ENCODE measurements at places on chromosomes 12 and 14.
A peak's percentile ranks its signal among the peaks of the same experiment; 100 is the strongest.

GRCh38 chr14:57533214-57533613, 39.6 kb upstream of the CCDC198 start:
- peak; percentile 27 for DNase-seq

DNA sequence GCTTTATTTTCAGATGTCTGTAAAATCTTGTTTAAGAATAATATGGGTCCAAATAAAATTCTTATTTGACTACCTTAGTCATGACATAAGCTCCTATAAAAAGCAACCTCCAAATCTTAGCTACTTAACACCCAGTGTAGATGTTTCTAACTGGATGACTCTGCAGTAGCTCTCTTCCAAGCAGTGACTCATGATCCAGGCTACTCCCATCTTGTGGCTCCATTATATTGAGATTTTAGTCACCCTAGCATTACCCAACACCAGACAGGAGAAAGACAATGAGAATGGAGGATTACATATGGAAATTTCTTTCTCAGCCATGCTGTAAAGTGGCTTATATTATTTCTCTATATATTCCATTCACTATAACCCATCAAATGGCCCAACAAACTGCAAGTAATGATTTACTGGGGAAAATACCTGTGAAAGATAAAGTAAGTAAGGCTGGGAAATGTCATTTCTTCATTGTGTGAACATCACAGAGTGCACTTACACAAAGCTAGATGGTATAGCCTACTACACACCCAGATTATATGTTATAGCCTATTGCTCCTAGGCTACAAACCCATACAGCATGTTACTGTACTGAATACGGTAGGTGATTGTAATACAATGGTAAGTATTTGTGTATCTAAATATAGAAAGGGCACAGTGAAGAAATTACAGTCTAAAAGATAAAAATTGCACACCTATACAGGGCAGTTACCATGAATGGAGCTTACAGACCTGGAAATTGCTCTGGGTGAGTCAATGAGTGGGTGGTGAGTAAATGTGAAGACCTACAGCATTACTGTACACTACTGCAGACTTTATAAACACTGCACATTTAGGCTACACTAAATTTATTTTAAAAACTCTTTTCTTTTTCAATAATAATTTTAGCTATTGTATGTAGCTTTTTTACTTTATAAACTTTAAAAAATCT, 163.2 kb downstream of the DYRK2 start:
- DNase-seq = no peak

DNA sequence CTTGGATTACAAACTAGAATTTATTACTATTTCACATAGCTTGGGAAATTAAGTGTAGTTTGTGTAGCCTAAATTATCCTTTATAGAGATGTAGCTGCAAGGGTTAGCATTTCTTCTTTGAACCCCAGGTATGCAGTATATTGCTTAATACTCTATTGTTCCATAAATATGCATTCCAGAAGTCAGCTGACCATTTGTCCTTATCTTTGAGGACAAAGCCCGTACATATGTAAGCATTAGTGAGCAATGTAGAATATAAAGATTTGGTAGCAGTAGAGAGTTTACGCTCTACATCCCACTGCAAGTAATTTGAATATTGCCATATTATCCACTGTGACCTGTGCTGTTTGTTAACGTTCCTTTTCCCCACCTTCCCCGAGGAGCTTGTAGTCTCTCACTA, 26.9 kb downstream of the PPM1A start:
- no peak for DNase-seq

- DNase-seq = no peak
Observed at GRCh38 chr12:89874146-89874545, 165.5 kb upstream of the ATP2B1 start.

GRCh38 chr12:109223868-109224267, 85.2 kb downstream of the FOXN4 start:
- DNase-seq = no peak

DNA sequence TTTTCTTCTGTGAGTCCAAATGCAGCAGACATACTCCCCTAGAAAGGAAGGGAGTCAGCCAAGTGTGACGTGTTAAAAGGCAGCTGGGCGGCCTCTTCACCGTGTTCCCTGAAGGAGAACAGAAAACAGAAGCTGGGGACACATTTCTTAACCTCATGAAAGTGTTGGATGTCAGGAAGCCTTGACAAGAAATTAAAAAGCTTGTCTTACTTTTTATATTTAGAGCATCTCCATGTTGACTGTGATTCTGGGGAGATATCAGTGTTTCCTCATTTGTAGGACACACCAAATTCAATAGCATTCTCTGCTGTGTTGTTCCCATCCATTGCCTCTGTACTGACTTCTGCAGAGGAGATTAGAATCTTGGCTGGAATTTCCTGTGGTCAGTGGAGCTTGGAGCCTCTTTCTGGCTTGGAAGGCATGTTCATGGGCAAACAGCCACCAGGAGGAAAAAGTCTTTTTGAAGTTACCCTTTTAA, 93.7 kb downstream of the RMST start:
- DNase-seq = no peak

- no peak for DNase-seq
Observed at GRCh38 chr12:62401631-62402030, 65.0 kb upstream of the MON2 start.

DNA sequence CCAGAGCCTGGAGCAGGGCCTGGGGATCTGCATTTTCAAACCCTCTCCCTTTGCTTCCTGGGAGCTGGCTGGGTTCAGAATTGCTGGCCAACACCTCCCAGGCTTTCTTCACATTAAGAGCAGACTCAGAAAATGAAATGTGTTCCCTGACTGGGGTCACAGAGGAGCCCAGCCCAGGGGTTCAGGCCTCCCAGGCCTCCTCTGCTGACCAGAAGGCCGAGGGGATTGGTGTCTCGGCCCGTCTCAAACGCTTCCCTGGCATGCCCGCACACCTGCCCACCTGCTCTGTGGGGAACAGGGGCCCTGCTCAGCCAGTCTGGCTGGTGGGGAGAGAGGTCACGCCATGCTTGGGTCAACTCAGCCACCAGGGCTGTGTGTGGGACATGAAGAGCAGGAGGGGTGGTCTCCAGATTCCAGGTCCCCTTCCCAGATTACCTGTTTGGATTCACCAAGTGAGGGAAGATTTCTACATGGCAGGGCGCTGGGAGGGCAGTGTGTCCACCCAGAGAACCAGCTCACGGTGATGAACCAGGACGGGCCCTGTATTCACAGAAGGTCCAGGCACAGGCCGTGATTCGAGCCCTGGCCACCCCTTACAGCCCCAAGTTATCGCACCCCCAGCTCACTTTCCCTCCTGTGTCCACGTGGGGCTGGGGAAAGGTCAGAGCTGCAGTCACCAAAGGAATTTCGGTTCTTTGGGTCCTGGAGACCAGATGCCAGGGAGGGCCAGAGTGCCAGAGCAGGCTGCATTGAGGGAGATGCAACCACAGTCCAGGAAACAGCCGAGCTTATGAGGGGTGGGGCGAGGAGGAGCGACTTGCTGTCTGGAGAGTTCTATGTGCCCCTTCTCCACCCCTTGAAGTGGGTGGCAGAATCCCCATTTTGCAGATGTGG, 55.2 kb upstream of the RIN3 start:
- DNase-seq = no peak

GRCh38 chr12:120265473-120266179, at the start of gene PXN:
Gene PXN, minus strand, starts transcription at chr12:120265730. Its CDS starts 101 bp downstream, at chr12:120265629.
- DNase-seq = peak; percentile 90

GRCh38 chr12:6959805-6960592, 8.8 kb downstream of the PTPN6 start:
- DNase-seq = no peak

- no peak for DNase-seq
Observed at GRCh38 chr12:75646329-75647210, 135.2 kb upstream of the KRR1 start.

GRCh38 chr14:34470319-34470718, 8.3 kb upstream of the SPTSSA start:
- DNase-seq = no peak

- DNase-seq = no peak
Observed at GRCh38 chr14:74083161-74083560, 1.1 kb downstream of the ALDH6A1 start.

- DNase-seq = no peak
Observed at GRCh38 chr12:53069621-53070410, 9.4 kb downstream of the SPRYD3 start.

DNA sequence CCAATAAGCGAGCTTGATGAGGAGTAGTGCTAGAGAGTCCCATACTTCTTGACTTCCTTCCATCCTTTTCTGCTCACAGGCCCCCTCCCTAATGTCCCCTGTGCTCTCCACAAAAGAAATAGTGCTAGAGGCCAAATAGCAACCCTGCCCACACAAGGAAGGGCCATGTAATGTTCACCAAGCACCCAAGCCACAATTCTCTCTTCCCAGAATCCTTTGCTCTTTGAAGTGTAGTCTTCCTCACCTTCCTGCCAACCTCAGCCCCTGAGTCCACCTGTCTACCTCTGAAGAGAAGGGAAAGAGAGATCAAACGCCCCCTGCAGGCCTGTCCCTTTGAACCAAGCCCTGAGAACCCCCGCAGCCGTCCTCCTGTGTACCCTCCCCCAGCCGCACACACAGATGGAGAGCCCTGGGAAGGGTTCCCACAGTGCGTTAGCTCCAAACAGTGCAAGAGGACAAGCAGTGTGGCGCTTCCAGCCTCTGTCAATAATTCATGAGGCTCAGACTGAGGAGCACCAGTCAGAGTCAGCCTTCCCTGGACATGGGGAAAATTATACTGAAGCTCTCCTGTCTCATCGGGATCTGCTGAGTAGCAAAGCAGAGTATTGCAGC, 1.9 kb upstream of the DHRS4 start:
- DNase-seq = no peak

GRCh38 chr12:49416892-49417291, 49.6 kb downstream of the SPATS2 start:
- no peak for DNase-seq

GRCh38 chr12:18567787-18568186, 170.0 kb downstream of the PLCZ1 start:
- no peak for DNase-seq

DNA sequence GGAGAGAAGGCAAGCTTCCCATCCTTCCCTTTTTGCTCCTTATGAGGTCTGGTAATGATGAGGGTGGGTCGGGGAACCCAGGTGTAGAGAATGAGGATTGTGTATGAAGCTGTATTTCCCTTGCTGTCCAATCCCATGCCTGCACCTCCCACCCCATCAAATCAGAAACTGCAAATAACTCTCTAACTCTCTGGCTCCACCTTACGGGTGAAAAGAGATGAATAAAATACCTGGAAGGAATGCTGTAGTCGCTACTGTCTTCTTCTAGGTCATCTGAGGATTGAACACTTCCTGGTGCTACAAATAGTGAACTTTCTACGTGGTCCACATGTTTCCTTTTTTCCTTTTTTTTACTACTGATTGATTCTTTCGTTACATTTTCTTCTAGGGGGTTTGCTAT, 38.9 kb upstream of the DICER1 start:
- DNase-seq = peak; percentile 20

DNA sequence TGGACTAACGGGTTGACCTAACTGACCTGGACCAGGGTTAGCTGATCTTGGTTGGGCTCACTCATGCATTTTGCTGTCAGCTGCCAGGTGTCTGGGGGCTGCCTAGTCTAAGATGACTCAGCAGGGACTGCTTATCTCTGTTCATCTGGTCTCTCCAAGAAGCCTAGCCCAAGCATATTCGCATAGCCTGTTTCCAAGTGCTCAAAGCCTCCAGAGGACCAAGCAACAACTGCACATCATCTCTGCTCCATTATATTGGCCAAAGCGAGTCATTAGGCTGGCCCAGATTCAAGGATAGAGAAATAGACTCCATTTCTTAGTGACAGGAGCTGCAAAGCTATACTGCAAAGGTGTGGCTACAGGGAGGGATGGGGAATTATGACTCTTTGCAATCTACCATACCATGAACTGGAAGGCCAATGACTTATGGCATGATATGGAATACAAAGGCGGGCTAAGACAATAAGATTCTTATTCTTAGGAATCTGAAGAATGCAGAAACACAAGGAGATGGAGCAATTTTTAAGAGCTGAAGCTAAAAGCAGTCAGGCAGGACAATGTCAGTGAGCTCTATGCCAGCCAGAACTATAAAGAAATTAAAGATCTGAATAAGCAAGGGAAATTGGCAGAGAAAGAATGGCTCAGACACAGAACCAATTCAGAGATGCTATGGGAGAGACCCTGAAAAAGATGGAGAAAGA, 194.6 kb upstream of the FSCB start:
- DNase-seq = no peak

DNA sequence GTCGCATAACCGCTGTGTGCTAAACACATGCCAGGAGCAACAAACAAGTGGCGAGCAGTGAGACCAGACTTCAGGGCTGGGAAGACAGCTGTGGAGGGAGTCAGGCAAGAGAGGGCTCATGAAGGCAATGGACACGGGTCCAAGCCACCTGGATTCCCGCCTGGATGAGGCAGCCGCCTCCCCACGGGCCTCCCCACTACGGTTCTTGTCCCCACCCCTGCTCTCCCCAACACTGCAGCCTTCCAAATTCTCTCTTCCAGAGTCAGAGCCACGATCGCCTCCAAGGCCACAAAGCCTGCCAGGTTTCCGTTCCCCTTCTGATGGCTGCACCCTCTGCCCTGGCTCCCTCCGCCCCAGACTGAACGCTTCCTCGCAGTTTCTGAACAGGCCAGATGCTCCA, 36.1 kb upstream of the PIWIL1 start:
- DNase-seq = no peak

- peak; percentile 58 for DNase-seq
Observed at GRCh38 chr12:31205054-31205453, 120.9 kb downstream of the SINHCAF start.

DNA sequence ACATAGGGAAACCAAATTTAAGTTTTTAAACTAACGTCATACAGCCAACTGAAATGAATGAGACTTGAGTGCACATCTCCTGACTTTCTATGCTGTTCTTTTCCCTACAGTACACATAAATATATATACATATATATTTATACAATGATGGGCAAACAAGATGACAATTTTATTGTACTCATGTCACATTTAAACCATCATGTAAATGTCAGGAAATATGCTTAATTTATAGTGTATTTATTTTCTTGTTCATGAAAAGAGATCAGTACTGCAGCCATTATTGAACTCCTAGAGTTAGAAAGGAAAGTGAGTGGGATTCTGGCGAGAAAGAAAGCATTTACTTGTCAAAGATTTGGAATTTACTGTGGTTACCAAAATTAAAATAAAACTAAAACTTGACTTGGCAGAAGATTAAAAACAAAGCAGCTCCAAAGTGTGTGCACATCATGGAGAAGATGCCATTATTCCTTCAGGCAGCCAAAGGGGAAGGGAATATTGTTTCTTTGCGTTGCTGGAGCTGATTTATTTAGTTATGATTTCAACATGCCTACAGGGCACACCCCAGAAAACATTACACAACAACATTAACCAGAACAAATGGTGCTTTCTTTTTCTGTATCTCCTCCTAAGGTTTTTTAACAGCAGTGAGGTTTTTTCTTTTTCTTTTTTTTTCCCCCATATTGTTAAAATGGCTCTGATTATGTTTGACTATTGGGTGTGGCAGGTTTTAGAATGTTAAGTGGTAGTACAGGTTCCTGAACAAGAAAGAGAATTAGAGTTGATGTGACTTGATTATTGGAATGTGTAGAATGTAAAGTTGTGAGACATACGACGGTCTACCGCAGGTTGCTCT, 144.6 kb downstream of the RAD51B start:
- DNase-seq = no peak

- DNase-seq = no peak
Observed at GRCh38 chr14:69288956-69289705, 29.2 kb downstream of the GALNT16 start.
